ENCODE measurements at places on chromosomes 7 and 10.
A peak's percentile ranks its signal among the peaks of the same experiment; 100 is the strongest.

DNA sequence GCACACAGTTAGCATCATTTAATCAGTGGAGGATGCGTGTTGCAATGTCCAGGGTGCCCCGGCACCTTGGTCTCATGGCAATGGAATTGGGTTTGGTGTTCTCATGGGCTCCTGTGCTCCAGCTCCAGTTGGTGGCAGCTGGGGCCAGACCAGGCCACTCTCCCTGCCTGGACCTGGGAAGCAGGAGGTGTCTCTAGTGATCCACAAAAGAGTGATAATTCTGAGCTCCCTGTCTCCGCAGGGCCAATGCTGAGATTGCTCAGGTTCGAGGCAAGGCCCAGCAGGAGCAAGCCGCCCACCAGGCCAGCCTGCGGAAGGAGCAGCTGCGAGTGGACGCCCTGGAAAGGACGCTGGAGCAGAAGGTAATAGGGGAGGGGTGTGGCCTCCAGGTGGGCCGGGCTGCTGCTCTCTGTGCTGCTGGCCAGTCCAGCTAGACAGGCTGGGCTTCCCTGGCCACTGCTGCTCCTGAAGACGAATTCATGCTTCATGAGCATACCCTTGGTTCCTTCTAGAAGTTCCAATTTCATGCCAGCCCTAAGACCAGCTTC is 21.7 kb upstream of the BTBD16 start:
- no peak for DNase-seq

GRCh38 chr7:158863611-158864506 is 7.5 kb downstream of the DYNC2I1 start:
- no peak for DNase-seq

DNA sequence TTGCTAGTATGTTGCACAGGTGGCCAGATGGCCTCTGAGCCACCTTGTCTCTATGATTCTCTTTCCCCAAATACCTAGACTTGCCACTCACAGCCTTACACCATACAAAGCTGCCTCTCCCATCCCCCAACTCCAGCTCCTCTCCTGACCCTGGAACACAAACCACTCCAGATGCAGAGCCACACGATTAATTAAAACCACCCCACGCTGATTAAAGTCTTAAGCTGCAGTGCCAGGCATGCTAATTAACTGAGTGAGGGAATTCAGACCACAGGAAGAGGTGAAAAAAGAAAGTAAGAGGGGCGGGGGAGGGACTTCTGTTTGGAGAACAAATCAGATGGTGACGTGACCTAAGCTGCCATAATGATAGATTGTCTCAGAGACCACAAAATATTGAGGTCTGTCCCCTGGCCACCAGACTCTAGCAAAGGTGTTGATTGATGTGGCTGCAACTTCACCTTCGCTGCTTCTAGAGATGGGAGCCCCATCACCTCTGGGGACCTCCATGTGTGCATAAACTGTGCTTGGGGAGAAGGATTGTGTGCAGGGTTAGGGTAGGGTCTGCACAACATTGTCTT is 331.3 kb downstream of the PLXNA4 start:
- no peak for DNase-seq

- DNase-seq: no peak
Observed at GRCh38 chr10:52486840-52487611, 172.9 kb downstream of the DKK1 start.

DNA sequence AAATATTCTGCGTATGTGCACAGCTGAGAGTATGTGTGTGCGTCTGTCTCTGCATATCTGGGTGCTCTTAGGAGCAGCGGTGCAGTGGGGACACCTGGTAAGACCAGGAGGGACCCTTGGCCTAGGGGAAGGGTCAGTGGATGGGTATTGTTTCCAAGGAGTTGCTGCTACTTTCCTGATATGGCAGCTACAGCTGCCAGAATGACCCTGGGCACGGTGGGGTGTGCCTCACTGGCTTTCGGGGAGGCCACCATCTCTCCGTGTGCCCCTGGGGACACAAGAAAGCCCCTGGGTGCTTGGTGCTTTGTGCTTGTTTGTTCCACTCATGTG is 8.6 kb downstream of the PFKFB3 start:
- DNase-seq: no peak

DNA sequence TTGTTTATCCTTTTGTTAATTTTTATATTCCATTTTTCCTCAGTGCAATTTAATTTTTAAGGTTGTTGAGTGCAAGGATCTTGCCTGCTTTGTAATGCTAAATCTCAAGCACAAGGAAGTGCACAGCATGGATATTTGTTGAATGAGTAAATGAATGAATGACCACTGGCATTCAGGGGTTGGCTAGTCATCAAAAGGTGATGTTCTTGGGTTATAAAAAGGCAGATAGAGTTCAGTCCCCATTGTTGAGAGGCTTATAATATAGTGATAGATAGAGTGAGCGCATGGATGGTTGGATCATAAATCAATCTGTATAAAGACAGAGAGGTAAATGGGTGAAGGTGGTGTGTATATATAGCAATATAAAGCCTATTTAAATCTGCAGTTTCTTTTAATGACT is 193.2 kb upstream of the KLF6 start:
- DNase-seq: no peak

DNA sequence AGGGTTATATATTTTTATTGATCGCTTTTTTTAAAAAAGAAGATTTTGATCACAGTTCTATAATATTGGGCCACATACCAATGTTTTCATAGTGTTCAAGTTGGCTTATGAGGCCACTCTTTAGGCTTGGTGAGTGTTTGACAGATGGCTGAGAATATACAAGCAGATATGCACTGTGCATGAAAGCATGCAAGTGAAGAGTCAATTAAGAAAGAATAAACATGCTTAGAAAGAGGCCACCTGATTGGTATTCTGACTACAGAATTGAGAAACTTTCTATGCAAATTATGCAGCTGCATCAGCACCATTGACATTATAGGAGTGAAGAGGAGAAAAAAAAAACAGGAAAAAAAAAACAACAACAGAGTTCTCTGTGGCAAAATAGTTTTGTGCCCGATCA is 39.9 kb downstream of the CABCOCO1 start:
- DNase-seq: no peak

- DNase-seq: no peak
Observed at GRCh38 chr10:35559416-35559815, 45.7 kb upstream of the GJD4 start.

- peak; percentile 4 for DNase-seq
Observed at GRCh38 chr10:75234683-75235374, 928 bp downstream of the COMTD1 start.

- DNase-seq: no peak
Observed at GRCh38 chr10:69456880-69457693, 5.8 kb downstream of the TSPAN15 start.

- no peak for DNase-seq
Observed at GRCh38 chr7:4067476-4067760, 614.7 kb upstream of the FOXK1 start.

DNA sequence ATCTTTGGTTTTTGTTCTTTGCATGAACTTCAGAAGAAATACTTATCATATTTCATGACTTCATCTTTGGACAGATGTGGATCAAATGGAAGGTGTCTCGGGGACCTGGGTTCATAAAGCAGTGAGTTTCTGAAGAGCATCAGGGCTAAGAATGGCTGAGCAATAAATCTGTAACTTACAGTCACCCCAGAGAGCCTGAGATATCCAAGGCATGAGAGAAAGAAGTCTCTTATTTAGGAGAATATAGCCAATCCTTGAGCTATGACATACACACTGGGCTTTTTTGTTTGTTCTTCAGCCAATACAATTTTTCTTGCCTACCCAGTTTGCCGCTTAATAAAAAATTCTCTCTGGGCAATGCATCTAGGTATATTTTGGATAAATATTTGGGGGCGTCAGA is 252.6 kb upstream of the INHBA start:
- DNase-seq: no peak

GRCh38 chr10:49579621-49580020 is 30.5 kb upstream of the SLC18A3 start:
- DNase-seq: no peak

DNA sequence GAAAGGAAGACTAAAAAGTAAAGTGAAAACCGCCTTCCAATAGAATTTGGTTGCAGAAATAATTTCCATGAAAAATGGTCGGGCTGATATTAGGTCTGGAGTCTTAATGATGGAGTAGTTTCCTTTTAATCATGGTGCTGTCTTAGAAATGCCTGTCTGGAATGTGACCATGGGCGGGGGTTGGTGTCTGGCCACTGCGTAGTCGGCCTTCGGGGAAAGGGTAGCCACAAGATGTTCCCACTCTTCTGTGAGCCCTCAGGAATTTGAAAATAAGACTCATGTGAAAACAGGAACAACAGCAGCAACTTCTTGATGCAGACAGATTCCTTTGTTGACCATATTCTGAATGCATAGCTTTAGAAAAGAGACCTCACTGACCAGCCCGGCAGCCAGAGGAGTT is 176.8 kb downstream of the KIAA1217 start:
- DNase-seq: no peak

DNA sequence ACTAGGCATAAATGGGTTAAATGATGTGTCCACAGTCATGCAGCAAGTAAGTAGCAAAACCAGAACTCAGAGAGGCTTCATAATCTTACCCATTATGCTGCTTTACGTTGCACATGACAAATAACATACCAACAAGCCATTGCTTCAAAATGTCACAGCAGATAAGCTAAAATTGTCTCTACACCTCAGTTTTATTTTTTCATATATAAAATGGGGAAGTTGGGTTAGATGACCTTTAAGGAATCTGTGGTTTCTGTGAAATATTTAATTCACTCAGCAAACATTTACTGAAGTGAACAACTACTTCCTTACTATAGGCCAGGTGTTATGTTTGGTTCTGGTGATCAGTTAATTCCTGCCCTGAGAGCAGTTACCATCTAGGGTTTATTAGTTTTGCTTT is 2.2 kb upstream of the ASCC1 start:
- DNase-seq: no peak

DNA sequence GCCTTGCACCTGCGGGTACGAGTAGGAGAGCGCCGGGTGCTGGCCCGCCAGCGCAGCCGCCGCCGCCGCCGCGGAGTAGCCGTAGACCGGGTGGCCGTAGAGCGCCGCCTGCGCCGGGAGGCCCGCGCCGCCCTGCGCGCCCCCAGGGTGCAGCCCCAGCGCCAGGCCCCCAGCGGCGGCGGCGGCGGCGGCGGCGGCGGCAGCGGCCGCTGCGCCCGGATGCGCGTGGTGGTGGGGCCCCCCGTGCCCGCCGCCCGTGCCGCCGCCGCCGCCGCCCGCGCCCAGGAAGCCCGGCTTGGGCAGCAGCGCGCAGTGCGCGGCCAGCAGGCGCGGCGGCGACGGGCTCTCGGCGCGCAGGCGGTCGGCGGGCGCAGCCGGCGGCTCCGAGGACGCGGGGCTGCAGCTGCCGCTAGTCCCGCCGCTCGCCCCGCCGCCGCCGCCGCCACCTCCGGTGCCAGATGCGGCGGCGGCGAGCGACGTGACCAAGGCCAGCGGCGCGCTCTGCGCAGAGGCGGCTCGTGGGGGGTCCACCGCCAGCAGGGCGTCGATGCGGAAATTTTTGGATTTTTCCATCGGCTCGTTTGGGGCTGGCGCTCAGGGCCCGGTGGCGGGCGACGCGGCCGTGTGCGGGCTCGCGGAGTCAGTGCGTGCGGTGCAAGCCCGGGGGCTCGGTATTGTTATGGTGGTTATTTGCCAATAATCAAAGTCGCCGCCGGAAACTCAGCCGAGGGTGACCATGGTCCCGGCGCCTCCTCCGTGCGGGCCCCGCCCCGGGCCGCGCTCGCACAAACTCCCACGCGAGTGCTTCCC is 480 bp downstream of the MNX1 start:
- no peak for DNase-seq

GRCh38 chr10:13105184-13105583 is 5.2 kb downstream of the OPTN start:
- no peak for DNase-seq

DNA sequence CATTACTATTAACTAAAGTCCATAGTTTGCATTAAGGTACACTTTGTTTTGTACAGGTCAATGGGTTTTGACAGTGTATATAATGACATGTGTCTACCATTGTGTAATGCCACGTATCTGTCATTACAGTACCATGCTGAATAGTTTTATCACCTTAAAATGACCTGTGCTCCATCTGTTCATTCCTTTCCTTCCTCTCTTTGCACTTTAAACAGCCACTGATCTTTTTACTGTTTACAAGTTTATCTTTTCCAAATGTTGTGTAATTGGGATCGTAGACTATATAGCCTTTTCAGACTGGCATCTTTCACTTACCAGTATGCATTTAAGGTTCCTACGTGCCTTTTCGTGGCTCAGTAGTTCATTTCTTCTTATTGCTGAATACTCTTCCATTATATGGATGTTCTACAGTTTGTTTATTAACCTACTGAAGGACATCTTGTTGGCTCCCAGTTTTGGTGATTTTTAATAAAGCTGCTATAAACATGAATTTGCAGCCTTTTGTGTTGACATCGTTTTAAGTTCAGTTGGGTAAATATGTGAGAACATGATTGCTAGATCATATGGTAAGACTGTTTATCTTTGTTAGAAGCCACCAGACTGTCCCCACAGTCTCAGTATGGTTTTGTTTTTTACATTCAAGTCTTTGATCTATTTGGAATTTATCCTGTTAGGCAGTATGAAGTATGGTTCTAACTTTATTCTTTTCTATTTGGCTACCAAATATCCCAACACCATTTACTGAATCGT is 24.7 kb downstream of the STAM start:
- DNase-seq: no peak

DNA sequence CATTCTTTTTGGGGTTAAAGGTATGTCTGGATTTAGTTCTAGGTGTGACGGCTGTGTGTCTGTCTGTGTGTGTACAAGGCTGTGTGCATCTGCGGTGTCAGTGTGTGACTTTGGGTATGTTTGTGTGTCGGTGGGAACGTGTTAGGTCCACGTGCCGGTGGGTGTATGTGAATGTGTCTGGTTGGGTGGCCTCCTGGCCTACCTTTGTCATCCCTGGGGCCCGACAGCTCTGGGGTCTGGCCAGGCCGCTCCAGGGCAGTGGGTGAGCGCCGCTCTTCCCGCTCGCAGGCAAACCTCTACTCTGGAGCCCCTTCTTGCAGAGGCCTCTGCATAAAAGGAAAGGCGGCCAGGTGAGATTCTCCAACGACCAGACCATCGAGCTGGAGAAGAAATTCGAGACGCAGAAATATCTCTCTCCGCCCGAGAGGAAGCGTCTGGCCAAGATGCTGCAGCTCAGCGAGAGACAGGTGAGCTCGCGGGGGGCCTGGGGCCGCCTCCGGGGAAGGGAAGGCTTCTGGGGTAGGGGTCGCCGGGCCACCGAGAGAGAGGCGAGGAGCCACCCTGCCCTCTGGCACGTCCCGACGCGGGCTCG is 2.4 kb downstream of the HHEX start:
- DNase-seq: no peak

- no peak for DNase-seq
Observed at GRCh38 chr7:50954245-50954644, 171.5 kb upstream of the GRB10 start.

DNA sequence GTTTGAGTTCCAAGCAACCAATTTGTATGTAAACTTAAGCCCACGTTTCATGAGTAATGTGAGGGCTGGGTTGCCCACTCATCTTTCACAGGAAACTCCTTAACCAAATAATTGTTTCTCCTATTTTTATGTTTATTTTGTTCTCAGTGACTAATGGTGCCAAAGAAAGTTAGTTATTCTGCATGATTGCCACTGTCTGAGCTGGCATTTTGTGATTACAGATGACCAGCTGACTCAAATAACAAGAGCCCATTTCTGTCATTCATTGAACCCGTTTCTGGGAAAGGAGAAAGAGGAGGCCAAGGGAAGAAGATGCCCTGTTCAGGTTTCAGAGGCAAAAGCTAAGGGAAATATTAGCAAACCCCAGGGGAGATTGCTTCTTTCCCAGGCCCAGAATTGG is 186.9 kb upstream of the MYO3A start:
- DNase-seq: no peak

- DNase-seq: no peak
Observed at GRCh38 chr7:135602304-135602703, 44.6 kb downstream of the NUP205 start.

GRCh38 chr10:116836902-116837523 is 12.3 kb upstream of the ENO4 start:
- no peak for DNase-seq

Measured in activated T-cell treated with anti-CD3 and anti-CD28 coated beads for 24 hours (primary cell).